ENCODE measurements at places on chromosomes 11 and 22.

GRCh38 chr11:110098645-110099044 is 5.5 kb downstream of the ZC3H12C start:
- DNase-seq: no peak

- no peak for DNase-seq
These were observed 39.7 kb downstream of the TIMP3 start for GRCh38 chr22:32841175-32841574.

GRCh38 chr11:130390071-130390758 is 38.2 kb downstream of the ADAMTS8 start:
- DNase-seq: no peak

- DNase-seq: peak; percentile 47
These were observed 93.6 kb downstream of the CTTN start for GRCh38 chr11:70491696-70492472.

DNA sequence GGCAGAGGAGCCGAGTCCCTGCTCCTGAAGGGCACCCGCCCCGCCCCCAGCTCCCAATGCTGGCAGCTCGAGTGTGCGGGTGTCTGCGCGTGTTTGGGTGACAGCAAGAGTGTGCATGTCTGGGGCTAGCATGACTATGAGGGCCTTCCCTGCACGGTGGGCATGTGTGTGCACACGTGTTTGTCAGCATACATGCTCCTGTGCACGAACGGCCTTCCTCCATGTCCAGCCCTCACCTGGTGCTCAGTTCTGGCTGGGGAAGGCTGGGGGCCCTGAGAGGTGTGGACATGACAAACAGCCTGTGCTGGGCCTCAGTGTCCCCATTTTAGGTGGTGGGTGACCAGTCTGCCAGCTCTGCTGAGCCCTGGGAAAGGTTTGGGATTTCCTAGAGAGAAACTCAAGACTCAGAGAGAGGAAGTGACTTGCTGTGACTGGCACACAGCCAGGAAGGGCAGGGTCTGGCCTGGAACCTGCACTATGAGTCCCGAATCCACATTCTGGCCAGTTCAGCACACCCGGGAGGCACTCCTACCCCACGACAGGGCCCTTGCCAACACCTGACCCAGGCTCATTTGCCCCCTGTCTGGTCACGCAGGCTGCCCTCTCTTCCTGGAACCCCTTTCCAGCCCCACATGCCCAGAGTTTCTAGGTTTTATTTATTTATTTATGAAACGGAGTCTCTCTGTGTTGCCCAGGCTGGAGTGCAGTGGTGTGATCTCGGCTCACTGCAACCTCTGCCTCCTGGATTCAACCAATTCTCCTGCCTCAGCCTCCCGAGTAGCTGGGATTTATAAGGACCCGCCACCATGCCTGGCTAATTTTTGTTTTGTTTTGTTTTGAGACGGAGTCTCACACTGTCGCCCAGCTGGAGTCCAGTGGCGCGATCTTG is 3.3 kb upstream of the SHISA8 start:
- no peak for DNase-seq

DNA sequence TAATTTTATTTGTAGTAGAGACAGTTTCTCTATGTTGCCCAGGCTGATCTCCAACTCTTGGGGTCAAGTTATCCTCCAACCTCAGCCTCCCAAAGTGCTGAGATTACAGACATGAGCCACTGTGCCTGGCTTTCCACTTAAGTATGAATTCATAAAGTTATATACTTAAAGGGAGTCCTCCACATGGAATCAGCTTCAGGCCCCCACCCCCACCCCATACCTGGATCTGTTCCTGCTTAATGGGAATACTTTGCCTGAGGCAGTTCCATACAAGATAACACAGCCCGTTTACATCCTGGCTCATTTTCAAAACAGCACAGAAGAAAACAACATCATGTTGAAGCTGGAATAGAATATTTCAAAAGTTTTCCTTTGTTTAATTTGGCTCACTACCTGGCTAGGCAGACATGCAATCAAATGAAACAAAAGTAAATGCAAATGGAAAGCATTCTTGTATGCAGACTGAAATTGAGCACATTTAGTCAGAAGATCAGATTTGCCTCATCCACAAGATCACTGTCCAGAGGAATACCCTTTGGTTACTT is 82.4 kb downstream of the FAT3 start:
- DNase-seq: no peak

DNA sequence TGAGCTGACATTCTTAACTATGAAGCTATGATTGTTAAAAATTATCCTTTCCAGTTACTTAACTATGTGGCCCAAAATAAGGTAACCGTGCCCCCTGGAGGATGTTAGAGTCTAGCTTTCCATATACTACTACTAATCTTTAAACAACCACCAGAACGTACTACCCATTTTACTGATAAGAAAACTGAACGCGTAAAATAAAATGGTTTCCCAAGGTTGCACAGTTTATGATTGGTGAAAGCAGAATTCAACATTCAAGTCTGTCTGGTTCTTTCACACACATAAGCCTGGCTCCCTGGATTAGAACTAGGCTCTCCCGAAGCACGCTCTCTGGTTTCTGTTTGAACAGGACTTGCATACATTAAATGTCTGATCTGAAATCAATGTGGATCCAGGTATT is 437.8 kb upstream of the CCDC90B start:
- DNase-seq: no peak

DNA sequence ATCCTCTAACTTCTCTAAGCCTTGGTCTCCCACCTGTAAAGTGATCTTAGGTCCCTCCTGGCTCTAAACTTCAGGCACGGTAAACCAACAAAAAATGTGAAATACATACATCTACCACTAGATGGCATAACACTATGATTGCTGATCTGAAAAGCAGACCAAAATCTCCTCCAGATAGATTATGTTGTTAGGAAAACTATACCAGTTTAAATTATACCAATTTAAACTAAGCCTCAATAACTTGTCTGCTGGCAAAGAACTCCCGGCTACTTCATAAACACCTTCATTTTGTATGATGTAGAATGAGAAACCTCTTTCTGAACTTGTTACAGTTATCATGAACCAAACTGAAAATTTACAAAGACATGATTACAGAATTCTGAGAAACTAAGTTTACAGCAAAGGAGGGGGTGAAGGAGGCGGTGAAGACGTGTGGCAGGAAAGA is 85.9 kb downstream of the SBF2 start:
- DNase-seq: no peak

GRCh38 chr22:29032014-29032475 is 29.6 kb downstream of the C22orf31 start:
- no peak for DNase-seq

GRCh38 chr11:126082251-126083109 is 19.8 kb upstream of the CDON start:
- DNase-seq: no peak
